ENCODE measurements at places on chromosomes 3 and 15.
A peak's percentile ranks its signal among the peaks of the same experiment; 100 is the strongest.

- DNase-seq: no peak
Observed at GRCh38 chr15:66625974-66626373, 60.2 kb upstream of the LCTL start.

GRCh38 chr15:40249477-40250303 lies 10.8 kb downstream of the PAK6 start:
- no peak for DNase-seq

GRCh38 chr3:46671541-46672348 lies 21.7 kb downstream of the ALS2CL start:
- DNase-seq: no peak

GRCh38 chr15:49877117-49877872 lies 241.7 kb downstream of the ATP8B4 start:
- DNase-seq: no peak

DNA sequence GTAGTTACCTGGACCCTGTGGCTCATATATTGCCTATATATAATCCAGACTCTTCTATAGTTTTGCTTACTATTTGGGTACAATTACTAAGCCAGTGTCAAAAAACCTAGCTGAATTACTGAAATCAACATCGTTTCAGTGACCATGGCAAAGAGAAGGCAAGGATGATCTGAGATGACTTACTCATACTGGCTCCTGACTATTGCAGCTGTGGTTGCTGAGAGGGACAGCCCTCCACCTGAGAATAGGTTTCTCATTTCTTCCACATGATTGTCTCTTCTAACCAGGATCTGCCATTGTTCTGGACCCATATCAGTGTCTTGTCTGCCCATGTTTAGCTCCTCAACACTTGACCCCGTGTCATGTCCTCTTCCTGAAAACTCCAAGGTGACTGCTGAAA lies 30.2 kb downstream of the CASR start:
- DNase-seq: no peak

DNA sequence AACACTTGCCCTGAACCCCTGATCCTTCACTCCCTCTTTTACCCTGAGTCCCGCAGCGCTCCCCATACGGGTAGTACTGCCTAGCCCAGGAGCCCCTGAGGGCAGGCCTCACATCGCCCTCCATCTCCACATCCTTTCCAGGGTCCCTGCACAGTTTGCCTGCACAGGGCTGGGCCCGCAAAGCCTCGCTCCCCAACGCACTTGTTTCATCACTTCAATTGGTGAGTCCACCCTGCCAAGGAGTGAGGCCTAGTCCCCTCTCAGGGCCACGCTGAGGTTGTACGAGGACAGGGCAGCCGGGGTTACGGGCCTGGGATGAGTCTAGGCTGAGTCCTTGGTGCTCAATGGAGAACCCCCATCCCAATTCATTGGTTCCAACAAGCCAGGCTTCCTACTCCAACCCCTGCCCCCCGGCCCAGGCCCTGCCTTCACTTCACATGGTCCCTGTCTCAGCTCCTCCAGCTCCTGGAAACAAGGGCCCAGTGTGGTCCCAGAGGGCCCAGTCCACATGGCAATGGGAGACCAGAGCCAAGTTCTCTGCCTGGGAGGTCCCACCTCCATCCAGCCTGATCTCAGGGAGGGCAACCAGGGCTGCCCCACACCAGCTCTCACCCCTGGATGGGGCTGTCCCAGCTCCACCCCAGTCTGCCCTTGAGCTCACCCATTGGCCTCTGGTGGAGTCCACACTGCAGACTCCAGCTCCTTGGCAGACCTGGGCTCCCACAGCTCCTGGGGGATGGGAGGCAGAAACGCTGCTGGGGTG lies 12.4 kb upstream of the CLK3 start:
- DNase-seq: no peak

- no peak for DNase-seq
Observed at GRCh38 chr3:43523454-43524053, 98.3 kb downstream of the ANO10 start.

GRCh38 chr3:189714991-189715961 lies 84.1 kb downstream of the TP63 start:
- peak; percentile 79 for DNase-seq

GRCh38 chr15:91282486-91282885 lies 182.4 kb downstream of the SV2B start:
- DNase-seq: no peak

DNA sequence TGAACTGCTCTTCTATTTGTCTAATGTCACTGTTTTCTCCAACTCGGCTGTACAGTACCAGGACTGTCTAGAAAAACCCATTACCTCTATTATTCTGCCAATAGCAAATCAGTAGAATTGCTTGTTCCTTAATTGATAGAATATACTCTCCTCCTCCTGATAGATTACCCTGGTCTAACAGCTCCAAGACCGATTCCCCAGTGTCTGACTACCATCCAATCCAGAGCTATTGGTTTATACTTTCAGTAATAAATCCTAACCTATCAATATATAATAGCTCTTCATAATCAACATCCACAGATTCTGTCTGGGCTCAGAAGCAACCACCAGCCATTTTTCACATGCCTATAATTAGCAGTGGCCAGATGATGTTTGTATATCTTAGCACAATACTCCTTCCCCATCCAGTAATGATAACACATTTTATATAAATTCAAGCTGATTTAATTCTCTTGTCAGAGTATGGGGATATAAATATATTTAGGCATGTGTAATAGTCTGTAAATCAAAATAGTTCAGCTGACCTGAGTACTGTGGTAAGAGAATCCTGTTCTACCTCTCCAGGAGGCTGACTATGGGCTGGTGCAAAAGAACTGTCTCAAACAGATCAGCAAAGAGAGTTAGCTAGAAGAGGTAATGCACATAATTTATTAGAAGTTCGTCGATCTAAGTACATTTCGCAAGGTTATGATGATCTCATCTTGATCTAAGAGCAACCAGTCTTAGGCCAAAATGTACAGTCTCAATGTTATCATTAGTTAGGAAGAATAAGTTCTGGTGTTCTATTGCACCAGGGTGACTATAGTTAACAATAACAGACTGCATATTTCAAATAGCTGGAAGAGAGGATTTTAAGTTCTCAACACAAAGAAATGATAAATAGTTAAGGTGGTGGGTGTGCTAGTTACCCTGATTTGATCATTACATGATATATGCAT lies 193.4 kb downstream of the SHOX2 start:
- no peak for DNase-seq

GRCh38 chr15:94579286-94579685 lies 347.9 kb downstream of the MCTP2 start:
- no peak for DNase-seq

DNA sequence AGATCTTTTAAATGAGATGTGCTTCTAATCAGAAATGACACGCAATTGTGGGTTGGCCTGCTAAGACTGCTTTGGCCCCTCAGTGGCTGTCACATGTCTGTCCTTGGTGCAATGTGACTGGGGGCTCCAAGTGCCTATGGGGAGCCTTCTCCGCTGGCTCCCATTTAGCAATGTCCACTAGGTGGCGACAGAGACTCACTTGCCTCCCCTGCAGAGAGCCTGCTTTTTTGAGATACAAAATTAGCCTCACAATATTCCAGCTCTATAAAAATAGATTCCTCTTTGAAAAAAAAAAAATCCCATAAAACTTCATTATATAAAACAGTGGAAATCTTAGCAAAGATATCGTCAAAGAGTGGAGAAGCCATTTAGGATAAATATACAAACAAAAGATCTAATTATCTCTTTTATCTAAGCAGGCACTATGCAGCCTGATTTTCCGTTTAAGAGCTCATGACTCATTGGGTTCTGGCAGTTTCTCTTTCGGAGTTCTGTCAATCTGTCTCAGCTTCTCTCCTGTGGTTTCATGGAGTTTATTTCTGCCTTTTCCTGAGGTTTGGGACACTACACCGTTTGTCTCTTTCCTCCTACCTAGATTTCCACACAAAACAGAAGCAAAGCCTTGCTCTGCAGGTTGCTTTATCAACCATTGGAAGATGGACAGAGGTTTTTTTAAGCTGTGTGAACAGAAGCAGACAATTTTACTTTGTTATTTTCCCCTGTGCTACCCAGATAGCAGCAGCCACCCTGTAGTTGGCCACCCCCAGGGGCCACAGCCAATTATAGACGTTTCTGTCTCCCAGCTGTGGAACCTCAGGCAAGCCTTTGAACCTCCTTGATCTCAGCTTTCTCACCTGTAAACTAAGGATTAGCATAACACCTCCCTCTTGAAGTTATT lies 68.4 kb upstream of the TNFAIP8L3 start:
- DNase-seq: peak; percentile 31

- DNase-seq: no peak
Observed at GRCh38 chr3:128269006-128269775, 115.9 kb downstream of the EEFSEC start.

DNA sequence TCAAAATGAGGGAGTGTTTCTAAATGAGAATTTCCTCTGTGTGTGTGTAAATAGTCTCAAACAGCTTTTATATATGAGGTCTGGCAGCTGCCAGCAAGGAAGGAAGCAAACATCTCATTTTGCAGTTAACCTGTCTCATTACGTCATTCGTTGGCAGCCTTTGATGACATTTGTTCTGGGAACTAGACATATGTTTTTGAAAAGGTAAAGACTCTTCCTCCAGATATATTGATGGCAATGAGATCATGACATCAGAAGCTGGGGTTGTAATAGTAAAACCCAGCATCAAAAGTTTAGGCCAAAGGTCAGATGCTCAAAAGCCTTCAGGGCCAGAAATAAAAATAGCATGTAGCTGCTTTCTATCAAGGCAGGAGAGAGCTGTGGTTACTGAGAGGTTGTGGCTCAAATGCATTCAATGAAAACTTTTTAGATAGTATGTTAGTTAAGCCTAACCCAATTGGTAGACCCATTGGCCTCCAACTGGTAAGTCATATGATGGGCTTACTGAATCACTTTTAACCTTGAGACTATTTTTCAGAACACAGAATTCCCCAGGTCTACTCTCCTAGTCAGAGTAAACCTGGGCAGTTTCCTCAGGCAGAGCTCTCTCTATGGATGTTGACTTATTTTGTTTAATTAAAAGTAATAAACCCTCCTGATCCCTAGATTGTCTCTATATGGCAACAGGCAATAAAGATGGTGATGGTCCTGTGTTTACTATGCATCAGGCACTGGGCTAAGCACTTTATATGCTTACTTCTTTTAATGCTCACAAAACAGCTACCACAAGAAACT lies 386.5 kb upstream of the CFAP20DC start:
- no peak for DNase-seq

DNA sequence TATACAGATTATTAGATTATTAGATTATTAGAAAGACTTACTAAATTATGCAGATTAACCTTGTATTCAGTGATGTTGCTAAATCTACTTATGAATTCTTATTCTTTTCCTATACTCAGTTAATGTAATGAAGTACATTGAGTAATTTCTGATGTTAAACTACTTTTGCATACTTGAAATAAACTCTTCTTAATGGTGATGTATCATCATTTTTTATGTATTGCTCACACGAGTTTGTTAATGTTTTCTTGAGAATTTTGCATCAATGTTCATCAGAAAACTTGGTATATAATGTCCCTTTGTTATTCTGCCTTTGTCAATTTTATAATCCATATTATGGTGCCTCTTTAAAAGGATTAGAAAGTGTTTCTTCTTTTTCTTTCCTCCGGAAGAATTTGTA lies 163.2 kb upstream of the COL8A1 start:
- DNase-seq: no peak

DNA sequence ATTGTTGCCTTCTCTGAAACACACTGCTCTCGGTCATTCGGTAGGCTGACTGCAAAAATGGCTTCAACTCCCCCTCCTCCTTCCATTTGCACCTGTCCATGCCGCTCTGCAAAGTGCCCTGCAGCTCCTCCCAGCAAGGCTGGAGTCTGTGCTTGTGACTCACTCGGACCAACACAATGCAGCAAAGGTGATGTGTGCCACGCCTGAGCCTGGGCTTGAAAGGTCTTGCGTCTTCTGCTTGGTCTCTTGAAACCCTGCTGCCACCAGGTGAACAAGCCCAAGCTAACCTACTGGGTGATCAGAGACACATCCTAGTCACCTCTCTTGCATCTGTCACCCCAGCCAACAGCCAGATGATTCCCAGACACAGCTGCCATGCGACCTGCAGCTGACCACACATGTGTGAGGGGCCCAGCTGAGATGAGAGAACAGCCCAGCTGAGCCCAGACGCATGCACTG lies 71.1 kb downstream of the MGLL start:
- no peak for DNase-seq

- DNase-seq: no peak
Observed at GRCh38 chr15:86193716-86194380, 114.2 kb downstream of the AGBL1 start.

- no peak for DNase-seq
Observed at GRCh38 chr3:36800533-36801116, 36.3 kb upstream of the DCLK3 start.

- peak; percentile 66 for DNase-seq
Observed at GRCh38 chr3:50050361-50050760, 38.4 kb upstream of the RBM5 start.

DNA sequence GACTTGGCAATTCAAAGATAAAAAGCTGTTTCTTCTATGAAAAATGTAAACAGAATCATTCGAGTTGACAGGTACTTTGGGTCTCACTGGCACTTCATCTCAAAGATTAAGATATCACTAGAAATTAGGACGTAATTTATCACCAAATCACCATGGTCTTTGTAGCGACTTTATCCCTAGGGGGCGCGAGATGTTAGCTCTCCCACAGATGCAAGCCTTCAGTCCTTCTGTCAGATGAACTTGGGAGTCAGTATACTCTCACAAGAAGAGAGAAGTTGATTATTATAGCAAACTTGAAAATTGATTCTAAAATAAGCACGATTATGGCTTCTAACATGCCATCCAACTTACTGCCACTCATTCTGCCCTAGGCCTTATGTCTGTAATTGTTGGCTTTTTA lies 150.3 kb downstream of the ALCAM start:
- DNase-seq: no peak

DNA sequence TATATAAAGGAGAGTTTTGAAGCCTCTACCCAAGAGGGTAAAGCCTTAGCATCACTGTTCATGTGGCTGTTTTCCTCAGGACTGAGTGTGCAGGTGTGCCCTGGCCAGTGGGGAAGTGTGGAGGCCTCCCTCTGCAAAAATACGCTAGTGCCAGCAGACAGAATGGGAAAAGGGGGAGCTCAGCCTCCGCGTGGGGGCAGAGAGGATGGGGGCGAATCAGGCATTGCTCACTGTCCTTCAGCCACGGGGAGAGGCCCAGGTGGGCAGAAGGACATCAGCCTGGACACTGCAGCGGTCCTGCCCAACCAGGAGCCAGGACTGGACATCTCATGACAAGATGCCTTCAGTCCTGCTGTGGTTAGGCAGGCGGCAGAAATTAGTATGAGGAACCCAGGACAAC lies 10.1 kb downstream of the LTF start:
- no peak for DNase-seq

DNA sequence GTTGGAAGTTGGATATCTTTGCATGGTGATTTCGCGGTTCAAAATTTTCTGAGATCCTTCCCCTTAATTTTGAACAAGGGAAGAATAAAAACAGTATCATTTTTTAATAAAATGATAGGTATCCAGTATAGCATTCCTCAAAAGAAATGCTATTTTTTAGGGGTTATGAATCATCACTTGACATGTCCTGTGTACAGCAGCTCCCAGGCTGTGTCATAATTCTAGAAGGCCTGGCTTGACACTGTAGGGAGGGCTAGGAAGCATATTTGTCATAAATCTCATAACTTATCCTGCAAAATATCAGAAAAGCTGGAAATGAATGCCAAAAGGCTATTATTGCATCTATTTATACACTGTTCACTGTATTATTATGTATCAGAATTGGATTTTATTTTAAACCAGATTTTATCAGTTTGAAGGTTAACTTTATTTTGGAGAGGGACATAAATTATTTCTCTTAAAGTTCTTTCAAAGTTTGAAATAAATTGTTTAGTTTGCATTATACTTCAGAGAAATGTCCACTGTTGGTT lies 539.1 kb upstream of the ROBO2 start:
- no peak for DNase-seq
